Muscle of arm (tissue), 14 donors: ENCODE measurements at places on chromosomes 7 and 10. TPM values are rescaled to one million over a fixed set of nuclear protein-coding genes. Genes with fewer than 3 reads are reported as not detected.

GNAT3 gene
- not detected for polyA plus RNA-seq

PRSS37 gene
- polyA plus RNA-seq, result not detected

GRCh38 chr7:124085179-124085578, 52.3 kb upstream of the TMEM229A start:
- DNase-seq, result peak; percentile 14

GRCh38 chr10:122420624-122421007, 33.8 kb upstream of the ARMS2 start:
- no peak for DNase-seq

SPACDR gene
- polyA plus RNA-seq, result not detected

DNA sequence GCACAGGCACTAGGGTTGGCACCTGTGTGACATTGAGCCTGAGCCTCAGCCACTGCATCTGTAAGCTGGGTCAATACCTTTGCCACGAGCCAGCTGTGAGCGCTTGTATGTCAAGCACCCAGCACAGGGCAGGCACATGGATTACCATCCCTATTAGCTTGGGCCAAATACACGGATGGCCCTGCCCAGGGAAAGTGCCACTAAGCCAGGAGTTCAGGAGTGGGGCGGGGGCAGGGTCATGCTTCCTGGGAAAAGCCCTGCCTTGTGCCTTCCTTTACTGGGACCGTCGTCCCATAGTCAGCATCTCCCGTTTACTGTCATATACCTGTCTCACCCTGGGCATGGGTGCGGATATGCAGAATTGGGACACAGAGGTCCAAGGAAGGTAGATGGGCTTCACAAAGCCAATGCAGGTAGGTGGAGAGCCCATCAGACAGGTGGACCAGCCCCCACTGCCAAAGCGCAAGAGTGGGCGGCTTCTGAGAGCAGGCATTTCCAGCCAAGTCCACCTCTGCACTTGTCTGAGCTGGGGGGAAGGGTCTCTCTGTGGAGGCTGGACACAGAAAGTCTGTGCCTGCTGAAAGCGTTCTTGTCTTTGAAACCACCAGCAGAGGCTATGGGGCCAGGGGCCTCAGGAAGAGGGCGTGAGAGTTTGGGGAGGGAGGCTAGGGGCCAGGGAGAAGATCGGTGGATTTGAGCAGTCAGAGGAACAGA, 72.6 kb downstream of the VWA2 start:
- no peak for DNase-seq

DNA sequence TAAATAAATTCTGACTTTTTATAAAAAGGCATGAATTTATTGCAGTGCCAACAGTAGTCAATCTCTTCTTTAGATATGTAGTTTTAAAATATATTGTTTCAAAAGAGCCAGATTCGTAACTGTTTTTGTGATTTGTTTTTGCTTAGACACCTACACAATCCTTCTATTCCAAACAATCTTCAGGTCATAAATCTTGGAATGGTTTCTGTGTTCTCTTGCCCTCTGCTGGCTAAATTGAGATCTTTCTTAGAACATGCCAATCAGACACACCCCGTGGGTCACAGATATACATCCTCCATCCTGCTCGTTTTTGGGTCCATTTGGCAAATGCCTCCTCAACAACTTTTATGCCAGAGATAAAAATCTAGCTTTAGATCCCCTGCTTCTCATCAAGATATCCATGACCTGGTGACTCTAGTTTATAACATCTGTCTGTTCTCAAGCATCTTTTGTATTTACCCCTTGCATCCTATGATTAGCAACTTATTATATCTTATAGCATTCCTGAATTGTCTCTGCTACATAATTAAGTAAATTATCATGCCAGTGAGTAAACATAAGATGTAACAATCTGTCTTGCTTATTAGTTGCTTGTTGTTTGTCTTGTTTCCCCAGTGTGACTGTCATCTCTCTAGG, 35.3 kb upstream of the IFRD1 start:
- DNase-seq, result no peak

NCAPG2 gene
- 16.2 TPM for polyA plus RNA-seq

DNA sequence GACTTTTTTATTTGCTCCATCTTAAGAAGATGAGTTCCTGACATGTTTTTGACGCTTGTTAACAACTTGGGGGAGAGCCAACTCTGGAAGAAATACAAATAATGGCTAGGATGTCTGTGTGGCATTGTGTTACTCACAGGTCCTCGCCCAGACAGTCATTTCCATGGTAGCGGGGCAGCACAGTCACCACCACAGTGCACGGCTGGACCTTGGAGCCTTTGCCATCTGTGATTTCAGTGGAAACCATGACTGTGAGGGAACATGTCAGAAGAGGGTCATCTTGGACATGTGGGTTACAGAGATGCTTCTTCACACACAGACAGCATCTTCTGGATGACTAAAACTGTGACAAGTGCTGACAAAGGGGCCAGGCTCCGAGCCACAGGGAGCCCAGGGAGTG, 74.5 kb downstream of the PKD1L1 start:
- DNase-seq, result no peak

DRGX gene
- polyA plus RNA-seq, result not detected

GRCh38 chr7:115009139-115009538, 87.2 kb downstream of the MDFIC start:
- no peak for DNase-seq

DNA sequence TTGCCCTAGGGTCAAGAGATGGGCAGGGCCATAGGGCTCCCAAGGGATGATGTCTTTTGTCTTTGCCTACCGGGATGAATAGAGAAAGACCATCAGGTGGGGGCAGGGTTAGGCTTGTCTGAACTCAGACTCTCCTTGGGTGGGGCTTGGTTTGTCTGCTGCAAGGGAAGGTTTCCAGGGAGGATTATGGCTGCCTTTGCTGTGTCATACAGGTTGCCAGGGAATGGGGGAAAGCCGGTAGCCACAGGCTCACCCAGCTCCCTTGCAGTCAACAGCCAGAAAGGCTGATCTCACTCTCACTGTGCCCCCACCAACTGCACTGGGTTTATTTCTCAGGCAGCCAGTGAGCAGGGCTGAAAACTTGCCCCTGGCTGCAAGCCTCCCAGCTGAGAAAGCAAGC, 253.2 kb downstream of the POLR1F start:
- DNase-seq, result no peak

- no peak for DNase-seq
Measured at GRCh38 chr7:142438235-142438922, 180.5 kb upstream of the PRSS58 start.

GPR15LG gene
- polyA plus RNA-seq, result not detected

DNA sequence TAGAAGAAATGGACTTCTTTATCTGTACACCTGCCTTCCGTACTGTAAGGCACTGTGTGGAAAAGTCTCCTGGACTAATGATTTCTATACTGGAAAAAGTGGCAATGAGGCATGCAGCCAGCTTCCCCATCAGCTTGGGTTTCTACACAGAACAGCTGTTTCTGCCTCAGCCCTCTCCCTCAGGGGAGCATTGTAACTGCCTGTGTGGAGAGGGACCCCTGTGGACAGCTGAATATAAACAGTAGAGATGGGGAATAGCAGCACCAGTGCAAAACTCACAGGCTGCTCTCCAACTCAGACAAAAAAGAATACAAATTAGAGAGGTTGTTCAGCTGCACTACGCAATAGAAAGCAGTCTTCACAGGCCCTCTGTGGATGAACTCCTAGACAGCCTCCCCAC, 451.3 kb upstream of the MBL2 start:
- peak; percentile 8 for DNase-seq

DNA sequence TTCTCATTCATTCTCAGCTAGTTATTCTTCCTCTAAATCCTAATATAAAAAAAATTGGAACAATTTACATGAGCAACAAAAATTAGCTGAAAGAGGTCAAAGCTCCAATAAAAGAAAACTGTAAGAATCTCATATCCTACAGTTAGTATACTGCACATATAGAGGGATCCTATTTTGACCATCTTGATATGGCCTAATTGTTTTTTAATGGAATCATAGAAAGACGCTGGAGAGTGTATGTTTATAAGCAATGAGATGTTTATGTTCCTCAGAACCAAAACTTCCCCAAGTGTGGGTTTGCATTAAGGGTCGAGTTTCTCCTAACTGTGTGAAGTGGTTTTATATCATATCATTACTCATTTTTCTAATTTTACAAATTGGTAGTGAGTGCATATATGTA, 102.5 kb downstream of the VIM start:
- no peak for DNase-seq

- DNase-seq, result no peak
Measured at GRCh38 chr7:40530292-40530691, 395.5 kb downstream of the SUGCT start.

SPDYE16 gene
- polyA plus RNA-seq, result 2.3 TPM

SSC4D gene
- 1.0 TPM for polyA plus RNA-seq

DNA sequence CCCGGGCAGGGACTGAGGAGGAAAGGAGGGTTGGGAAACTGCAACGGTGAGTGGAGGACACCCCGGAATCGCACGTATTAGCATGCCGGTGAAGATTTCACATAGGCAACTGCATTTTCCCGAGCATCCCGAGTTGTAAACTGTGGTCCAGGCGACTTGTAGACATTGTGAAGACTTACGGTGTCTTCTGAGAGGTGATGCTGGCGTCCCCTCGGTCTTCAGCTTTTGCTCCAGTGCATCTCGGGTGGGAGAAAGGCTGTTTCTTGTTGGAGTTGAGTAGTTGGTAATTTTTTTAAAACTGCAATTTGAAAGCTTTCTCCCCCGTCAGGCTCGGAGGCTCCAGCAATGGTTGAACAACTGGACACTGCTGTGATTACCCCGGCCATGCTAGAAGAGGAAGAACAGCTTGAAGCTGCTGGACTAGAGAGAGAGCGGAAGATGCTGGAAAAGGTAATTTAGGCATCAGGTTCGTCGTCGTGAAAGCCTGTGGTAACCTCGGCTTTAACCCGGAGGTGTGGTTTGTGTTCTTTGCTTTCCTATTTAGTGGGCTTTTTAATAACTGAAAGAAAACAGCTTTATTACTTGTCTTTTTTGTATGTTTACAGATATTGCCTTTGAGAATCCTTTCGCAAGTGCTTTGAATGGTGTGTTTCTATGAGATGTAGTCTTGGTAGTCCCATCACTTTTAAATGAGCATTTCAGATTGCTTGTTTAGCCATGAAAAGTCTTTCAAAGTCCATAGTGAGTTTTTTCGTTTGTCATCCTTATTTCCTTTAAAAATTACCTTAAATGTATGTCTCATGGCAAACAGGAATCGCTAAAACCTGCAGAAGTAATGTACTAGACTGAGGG, 687 bp downstream of the HELLS start:
- DNase-seq, result peak; percentile 4

GRCh38 chr10:72509206-72509799, 116.6 kb downstream of the MICU1 start:
- no peak for DNase-seq

DNA sequence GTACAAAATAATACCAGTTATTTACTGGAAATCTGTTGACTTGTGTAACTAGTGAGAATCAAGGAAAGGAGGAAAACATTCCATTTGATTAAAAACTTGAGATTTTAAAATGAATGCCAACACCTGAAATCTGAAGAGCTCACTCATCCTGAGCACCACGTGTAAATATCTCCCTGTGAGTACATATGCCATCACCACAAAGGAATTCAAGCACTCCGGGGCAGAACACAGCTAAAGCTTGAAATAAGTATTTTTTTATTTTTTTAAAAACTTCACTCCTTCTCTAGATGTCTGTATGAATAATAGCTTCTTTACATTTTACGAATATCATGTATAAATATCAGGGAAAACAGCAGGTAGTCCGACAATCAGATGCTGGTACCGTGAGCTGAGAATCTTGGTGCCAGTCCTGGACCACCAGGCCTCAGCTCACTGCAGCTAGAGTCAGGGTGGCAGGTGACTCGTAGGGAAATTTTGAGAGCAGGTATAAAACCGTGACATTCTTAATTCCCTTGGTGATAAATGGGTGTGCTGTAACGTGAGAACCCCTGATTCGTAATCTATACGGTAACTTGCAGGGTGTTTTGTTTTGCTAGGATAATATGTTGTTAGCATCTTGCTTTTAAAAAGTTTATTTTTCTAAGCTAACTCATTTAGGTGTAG, 12.7 kb downstream of the LMTK2 start:
- no peak for DNase-seq

- no peak for DNase-seq
Measured at GRCh38 chr10:130340816-130341215, 204.6 kb downstream of the GLRX3 start.

CHRM2 gene
- 0.07 TPM for polyA plus RNA-seq
